ENCODE measurements at places on chromosomes 2 and 18.

GRCh38 chr2:926259-926793 is 24.3 kb upstream of the SNTG2 start:
- no peak for DNase-seq

- no peak for DNase-seq
Measured at GRCh38 chr2:100126201-100126600, 16.2 kb downstream of the AFF3 start.

DNA sequence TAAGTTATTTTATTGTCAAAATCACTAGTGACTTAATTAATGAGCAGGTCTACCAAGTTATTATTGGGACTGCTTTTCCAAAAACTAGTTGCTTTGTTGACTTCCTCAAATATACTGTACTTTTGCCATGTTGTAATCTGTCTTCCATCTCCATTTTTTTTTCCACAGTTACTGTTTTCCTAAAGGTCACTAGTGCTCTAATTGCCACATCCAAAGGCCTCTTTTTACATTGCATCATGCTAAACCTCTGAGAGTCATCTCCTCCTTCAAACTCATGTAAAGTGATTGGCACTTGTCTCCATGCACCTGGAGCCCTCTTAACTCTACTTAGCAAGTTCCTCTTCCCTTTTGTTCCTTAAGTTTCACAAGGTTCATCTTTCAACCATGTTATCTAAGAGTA is 11.8 kb downstream of the PMAIP1 start:
- DNase-seq: no peak

DNA sequence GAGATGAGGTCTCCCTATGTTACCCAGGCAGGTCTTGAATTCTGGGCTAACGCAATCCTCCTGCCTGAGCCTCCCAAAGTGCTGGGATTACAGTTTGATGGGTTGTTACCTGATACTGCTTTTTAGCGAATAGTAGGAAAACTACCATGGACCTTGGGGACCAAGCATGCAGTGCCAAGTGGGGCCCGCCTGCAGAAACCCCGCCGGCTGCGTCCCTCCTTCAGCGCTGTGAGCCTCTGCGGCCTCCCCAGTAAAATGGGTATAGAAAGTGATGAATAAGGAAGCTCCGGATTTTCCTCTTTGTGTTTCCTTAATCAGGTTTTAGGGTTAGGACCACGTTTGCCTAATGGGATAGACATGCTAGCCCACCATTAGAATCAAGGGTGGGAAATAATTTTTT is 30.4 kb downstream of the RAMP1 start:
- no peak for DNase-seq

DNA sequence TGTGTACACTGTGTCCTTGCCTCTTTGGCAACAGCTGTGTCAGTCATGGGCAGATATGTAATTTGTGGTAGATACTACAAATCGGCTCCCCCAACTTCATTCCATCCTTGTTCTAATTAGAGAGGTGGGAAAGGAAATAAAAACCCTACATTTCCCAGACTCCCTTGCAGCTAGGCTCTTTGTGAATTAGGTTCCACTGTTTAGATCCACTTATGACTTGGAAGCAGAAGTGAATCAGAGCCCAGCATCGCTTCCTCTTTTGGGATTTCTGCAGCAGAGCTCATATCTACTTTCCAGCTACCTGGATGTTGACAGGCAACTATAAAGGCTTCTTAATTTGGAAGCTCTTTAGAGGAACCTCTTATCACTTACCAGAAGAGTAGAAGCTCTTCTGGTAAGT is 34.1 kb upstream of the NARS1 start:
- DNase-seq: no peak

DNA sequence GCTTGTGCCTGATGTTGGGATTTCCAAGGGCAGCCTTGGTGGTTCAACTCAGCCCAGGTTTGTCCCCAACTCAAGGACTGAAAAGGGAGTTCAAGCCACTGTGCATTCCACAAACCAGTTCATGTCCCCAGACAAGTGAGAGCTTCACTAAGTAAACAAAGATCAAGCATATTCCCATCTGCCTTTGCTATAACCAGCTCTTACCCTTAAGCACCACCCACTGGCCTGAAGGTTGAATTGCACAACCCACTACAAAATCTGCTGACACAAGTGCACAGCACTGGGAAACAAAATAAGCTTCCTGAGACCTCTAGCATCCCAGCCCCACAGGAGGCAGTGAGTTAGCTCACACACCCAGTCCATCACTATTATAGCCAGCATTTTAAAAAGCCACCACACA is 516.7 kb downstream of the NR4A2 start:
- no peak for DNase-seq

GRCh38 chr2:203804070-203804469 is 63.5 kb upstream of the CTLA4 start:
- peak; percentile 98 for DNase-seq

GRCh38 chr18:3511980-3512379 is 62.0 kb downstream of the TGIF1 start:
- DNase-seq: peak; percentile 77

- peak; percentile 75 for DNase-seq
Measured at GRCh38 chr2:199457147-199458008, at the start of gene SATB2. Gene SATB2, minus strand, starts transcription at chr2:199457939. Its CDS starts 1,902 bp downstream, at chr2:199456037.

- no peak for DNase-seq
Measured at GRCh38 chr2:52428224-52428623, 1339.4 kb upstream of the CHAC2 start.
